ENCODE measurements at places on chromosomes 16 and 17. TPM values are rescaled to one million over a fixed set of nuclear protein-coding genes. Genes with fewer than 3 reads are reported as not detected.

GTF3C1 gene
- total RNA-seq: 61.6 TPM

MED9 gene
- 11.7 TPM for total RNA-seq

CALB2 gene
- total RNA-seq: 1.3 TPM

DBNDD1 gene
- total RNA-seq: 1.3 TPM

ENPP7 gene
- not detected for total RNA-seq

DOC2B gene
- not detected for total RNA-seq

TMEM238L gene
- total RNA-seq: not detected

ATXN7L3 gene
- total RNA-seq: 33.6 TPM

OTOP2 gene
- not detected for total RNA-seq

Measured in fibroblast of lung (primary cell).